CD8-positive, alpha-beta memory T cell (primary cell): ENCODE measurements at places on chromosomes 16 and 17.

- no peak for DNase-seq
Observed at GRCh38 chr17:66833201-66833600, 1.7 kb upstream of the CACNG5 start.

GRCh38 chr16:31713945-31714902 lies 159.4 kb upstream of the ZNF267 start:
- no peak for DNase-seq

DNA sequence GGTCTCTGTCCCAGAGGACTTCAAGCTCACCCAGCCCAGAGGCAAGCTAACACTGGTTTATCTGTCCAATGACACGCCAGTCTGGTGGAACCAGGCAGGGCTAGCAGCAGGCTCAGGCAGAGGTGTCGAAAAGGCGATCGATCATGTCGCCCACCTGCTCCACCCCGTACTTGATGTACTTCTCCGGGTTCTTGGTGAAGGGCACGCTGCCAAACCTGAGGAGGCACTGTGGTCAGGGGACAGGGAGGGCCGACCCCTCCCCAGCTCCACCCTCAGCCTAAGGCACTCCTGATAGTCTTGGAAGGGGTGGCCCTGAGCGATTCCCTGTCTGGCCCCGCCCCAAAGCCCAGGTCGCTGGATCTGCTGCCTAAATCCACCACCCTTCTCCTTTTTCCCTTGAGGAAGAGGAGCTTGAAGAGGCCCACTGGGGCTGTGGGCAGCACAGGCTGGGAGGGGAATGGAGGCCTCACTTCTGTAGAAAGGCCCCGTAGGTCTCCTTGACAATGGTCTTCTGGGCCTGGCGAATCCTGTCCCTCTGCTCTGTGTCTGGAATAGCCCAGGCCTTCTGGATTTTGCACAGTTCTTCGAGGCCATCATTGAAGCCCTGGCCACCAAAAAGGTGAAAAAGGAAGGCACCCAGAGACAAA lies 4.7 kb downstream of the ZACN start:
- DNase-seq, result no peak

DNA sequence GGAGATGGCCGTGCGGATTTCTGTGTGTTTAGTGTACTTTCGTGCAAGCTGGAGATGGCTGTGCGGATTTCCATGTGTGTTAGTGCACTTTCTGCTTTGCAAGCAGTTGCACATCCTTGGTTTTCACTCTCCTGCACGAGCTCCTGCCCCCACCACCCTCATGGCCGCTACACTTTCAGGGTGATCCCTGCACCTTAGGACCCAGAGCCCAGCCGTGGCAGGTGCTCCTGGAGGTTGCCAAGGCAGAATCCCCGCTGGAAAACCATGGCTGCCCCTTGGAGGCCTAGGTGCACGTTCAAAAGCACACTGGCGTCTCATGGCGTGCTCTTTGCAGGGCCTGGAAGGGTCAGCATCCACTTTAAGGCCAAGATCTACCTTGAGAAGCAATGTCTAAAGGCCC lies 311.0 kb upstream of the TNRC6C start:
- no peak for DNase-seq

- DNase-seq, result peak; percentile 74
Observed at GRCh38 chr16:84548971-84549844, 44.7 kb upstream of the MEAK7 start.

- no peak for DNase-seq
Observed at GRCh38 chr17:73650140-73650539, 5.9 kb upstream of the SDK2 start.

DNA sequence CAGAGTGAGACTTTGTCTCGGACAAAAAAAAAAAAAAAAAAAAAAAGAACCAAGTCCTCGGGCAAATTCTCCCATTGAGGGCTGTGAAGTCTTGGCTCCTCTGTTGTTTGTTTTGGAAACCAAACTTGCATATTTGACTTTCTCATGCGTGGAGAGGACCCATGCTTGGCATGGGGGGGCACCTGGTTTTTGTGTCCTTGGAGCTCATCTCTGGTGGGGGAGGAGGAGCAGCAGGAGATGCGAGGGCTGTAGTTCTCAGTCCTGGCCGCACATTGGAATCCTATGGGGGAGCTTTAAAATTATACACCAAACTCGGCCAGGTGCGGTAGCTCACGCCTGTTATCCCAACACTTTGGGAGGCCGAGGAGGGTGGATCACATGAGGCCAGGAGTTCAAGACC lies 74.5 kb downstream of the ABCC6 start:
- DNase-seq, result no peak

DNA sequence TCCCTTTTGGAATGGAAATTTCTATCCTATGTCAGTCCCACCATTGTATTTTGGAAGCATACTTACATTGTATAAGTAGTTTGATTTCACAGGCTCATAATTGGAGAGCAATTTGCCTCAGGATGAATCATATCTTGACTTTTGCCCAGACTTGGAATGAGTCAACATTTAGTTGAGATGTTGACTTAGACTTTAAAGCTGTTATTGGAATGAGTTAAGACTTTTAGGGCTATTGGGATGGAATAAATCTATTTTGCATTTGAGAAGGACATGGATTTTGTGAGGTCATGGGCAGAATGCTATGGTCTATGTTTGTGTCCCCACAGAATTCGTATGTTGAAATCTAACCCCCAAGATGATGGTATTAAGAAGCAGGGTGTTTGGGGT lies 12.2 kb upstream of the ZNF594 start:
- DNase-seq, result no peak

GRCh38 chr16:81077076-81077940 lies at the start of gene C16orf46:
Gene C16orf46 (minus strand): TSS chr16:81077238. CDS start chr16:81063955, 13,283 bp downstream.
- DNase-seq, result peak; percentile 96

DNA sequence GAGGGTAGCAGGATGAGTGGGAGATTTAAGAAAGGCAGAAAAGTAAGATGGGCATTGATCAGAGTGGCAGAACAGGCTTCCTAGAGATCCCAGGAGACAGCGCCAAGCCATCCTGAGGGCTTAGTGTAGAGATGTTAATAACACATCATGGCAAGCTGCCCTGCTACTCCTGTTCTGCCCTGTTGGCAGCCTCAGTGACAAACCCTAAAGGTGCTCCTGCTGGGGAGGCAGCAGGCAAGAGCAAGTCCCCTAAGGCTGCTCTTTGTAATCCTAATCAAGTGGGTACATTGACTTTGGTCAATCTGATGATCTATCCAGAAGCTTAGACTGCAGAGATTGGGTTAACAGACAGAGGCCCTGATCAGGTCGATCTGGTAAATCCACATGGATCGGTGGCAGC lies 16.3 kb downstream of the ANKFN1 start:
- DNase-seq, result no peak

DNA sequence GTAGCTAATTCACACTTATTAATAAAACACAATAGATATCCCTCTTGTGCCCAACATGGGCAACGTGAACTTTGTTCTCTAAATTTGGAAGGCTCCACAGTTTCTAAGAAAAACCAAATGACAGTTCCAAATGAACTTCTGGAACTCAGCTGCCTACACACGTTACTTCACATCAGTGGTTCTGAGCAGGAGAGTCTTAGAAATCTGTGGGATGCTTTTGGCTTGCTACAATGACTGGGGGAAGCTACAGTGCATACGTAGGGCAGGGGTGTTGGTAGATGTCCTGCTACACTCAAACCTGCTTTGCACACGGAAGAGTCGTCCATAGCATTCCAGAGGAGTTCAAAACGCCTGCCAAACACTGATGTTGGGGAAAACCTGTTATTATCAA lies 8.0 kb downstream of the TXNDC11 start:
- no peak for DNase-seq

- DNase-seq, result no peak
Observed at GRCh38 chr16:19532601-19533000, 8.9 kb downstream of the CCP110 start.

- no peak for DNase-seq
Observed at GRCh38 chr16:47229053-47230050, 85.6 kb upstream of the NETO2 start.

- no peak for DNase-seq
Observed at GRCh38 chr16:57017251-57017650, 27.9 kb downstream of the NLRC5 start.

DNA sequence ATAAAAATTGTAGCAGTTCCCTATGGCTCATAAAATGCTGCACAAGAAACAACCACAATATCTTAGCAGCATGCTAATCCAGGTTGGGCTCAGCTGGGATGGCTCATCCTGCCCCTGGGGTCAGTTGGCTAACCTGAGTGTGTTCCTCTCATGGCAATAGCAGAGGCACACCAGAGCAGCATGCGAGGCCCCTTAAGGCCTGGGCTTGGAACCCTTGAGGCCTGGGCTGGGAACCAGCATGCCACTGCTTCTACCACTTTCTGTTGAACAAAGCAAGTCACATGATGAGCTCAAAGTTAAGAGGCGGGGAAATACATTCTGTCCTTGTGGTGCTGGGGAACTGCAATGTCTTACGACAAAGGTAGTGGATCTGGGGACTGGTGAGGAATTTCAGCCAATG lies 154.4 kb upstream of the FOXF1 start:
- no peak for DNase-seq

- no peak for DNase-seq
Observed at GRCh38 chr17:75459246-75459589, 2.8 kb downstream of the TMEM94 start.

DNA sequence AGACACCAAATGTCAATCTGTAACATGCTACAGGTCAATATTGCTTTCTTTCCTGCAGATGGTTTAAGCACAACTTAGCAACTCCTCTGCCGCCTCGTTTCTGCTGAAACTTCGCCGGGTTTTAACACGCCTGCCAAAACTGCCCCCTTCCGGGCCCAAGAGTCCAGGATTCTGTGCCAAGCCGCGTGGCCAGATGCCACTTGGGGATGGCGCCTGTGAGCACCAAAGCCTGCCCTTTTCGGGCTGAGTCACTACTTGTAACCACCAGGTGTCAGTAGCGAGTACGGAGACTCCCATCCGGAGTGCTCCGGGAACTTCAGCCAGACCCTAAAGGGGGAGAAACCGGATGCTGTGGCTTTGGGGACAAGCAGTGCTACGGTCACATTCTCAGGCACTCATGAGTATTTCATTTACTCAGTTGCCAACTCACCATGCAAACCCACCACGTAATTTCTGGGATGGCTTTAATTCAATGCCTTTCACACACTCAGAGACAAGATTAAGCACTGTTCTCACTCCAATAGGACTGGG lies 7.8 kb downstream of the PMP22 start:
- peak; percentile 29 for DNase-seq

- DNase-seq, result no peak
Observed at GRCh38 chr16:24700549-24701392, 28.7 kb upstream of the TNRC6A start.

DNA sequence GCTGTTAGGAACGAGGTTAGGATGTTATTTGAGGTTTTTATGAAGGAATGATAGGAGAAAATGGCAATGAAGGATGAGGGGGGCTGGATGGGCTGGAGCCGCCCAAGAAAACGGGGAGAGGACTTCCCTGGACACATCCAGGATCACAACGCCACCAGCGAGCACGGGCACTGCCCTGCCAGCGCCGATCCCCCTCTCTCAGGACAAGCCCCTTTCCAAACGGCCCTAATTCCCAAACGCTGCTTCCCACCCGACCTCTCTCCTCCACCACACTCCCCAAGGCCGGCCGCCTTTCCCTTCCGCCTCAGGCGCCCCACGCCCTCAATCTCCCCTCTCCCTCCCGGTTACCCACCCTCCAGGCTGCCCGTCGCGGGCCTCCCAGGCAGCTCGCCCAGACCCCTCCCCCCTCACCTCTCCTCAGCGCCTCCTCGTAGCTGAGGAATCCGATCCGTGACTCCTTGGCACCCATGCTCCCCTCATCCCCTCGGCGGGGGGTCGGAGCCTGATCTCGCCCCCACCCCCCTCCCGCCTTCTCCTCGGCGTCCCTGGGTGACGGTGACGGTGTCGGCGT lies 377 bp downstream of the USP32 start:
- no peak for DNase-seq

GRCh38 chr17:28178800-28179199 lies 136.3 kb downstream of the NLK start:
- no peak for DNase-seq

GRCh38 chr16:1641261-1641660 lies 29.1 kb downstream of the CRAMP1 start:
- no peak for DNase-seq

DNA sequence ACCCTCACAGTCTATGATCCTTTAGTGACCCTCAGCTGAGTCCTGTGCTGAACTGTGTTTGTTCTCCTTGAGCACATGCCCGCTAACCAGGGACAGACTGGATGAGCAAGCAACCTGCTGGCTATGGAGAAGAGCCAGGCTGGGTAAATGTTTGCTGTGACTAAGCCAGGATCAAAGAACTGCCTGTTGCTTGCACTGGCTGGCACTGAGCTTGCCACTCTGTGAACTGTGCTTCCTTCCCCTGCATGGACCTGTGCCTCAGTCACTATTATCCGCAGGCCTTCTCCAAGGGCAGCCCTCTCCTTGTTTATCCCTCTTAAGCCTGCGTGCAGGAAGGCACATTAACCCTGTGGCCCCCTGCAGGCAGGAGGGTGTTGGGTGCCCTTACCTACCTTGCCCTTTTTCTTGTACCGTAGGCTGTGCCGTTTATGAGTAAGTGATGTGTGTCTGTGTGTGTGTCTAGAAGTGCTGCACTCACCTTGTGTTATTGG lies 7.4 kb downstream of the PNPO start:
- no peak for DNase-seq

DNA sequence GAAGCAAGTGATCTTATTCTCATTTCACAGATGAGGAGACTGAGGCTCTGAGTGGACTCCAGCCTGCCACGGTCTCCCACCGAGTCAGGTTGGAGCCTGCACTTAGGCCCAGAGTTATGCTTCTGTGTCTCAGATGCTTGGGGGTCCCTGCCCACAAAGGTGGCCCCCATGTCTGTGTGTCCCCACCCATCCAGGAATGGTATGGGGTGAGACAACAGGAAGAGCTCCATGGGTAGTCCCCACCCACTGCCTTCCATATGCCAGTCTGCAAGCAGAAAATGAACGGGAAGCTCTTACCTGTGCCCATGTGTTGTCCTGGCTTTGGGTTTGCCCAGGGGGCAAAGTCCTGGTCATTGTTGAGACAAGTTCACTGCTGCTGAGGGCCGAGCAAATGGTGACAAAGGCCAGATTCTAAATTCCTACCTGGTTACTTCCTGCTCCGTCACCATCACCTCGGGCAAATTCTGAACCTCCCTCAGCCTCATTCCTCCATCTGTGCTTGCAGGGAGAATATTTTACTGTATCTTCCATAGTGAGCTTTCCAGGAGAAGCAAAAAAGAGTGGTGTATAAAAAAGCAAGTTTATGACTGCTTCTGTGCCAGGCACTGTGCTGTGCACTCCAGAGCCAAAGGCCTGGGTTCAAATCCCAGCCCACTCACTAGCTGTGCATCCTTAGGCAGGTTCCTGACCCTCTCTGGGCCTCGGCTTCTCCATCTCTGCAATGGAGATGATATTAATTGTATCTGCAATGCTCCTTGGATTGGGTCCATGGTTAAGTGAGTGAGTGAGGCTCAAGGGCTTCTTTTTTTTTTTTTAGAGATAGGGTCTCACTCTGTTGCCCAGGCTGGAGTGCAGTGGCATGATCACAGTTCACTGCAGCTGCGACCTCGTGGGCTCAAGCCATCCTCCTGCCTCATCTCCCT lies 9.3 kb downstream of the IL4R start:
- no peak for DNase-seq

DNA sequence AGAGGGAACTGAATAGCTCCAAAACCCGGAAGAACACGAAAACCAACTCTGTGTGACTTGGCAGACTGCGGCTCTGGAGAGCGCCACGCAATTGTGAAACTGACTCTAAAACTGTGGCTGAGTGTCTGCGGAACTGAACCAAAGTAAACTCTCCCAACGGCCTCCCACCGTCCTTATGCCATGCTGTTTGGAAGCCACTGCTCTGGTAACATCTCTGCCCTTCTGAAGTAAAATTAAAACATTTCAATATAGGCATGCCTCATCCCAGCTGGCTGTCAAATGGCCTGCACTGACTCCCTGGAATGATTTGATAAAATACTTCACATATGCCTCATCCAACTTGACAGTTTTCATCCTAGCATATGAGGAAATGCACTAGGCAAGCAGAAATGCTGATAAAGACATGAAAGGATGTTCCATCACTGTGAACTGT lies 70.2 kb downstream of the PARN start:
- DNase-seq, result no peak
